ENCODE measurements at places on chromosomes 3 and 15. TPM values are rescaled to one million over a fixed set of nuclear protein-coding genes. Genes with fewer than 3 reads are reported as not detected.
A peak's percentile ranks its signal among the peaks of the same experiment; 100 is the strongest.

DNA sequence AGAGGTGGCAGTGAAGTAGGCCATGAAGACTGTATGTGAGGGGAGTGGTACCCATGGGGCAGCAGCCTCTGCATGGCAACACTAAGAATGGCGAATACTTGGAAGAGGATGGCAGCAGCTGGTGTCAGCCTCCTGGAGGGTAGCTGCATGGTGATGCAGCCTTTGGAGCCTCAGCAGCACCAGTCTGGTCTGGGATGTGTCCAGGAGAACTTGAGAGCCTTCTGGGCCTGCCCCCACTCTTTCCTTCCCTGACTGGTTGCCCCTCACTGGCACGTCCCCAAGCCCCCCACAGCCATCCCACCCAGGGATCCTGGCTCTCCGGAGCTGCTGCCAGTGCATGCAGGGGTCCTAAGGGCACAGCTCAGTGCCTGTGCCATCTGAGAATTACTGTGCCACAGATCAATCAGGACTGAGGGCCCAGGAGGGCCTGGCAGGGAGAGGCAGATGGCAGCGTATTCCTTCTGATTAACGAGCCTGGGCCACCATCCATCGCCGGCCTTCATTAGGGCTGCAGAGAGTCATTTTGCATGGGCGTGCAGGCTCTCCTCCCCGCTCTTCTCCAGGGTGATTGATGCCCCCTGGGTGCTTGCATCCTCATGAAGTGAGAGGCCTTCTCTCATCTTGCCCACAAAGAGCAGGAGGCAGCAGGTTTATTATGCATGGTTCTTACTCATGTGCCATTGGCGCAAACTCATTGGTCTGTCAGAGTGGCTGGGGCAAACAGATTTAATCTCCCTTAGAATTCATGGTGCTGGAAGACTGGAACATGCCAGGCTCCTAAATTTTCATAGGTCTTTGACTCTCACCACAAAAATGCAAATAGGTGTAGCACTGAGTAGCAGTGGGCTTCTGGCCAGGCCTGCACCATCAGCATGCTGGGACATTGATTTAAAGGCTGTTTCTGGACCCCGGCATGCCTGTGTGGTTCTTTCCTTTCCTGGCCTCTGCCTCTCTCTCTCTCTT lies 116.8 kb downstream of the EPHB1 start:
- no peak for ATAC-seq

DNA sequence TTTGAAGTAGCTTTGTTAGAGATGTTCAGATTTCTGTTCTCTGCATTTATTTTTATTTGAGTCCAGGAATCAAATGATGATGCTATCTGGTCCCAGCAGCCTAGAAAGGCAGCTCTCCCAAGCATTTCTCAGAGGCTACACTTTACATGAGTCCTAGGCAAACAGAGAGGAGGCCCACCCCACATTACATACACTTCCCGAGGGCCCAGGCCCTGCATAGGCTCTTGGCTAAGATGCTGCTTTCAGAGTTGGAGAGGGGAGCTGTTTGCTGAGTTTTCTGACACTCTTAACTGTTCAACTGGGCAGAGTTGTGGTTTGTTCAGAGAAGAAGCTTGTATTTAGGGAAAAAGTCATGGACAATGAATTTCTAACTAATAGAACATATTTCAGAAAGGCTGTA lies 117.9 kb upstream of the RGMA start:
- no peak for ATAC-seq

DNA sequence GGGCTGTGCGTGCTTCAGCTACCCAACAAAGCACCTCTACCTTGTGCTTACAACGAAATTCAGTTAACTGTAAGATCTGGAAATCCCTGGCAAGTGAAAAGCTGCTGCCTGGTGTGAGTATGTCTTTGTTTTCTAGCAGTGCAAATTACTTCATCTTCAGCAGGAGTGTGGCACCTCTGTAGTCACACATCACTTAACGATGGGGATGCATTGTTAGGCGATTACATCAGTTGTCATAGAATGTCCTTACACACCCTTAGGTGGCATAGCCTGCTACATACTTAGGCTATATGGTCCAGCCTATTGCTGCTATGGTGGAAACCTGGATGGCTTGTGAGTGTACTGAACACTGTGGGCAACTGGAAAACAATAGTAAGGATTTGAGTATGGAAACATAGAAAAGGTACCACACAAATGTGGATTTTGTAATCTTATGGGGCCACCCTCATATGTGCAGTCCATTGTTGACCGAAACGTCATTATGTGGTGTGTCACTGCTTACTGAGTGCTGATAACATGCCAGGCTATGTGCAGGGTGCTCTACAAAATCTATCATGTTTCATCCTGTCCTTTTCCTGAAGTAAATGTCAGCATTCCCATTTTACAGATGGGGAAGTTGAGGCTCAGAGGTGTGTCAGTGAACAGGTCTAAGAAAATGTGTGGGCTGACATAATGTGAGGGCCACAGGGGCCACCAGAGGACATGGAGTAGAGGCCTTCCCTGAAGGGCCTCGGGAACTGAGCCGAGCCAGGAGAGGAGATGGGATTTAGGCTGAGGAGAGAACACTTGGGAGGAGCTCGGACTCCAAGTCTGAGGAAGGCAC lies 173.5 kb downstream of the VGLL4 start:
- no peak for ATAC-seq

- ATAC-seq, result no peak
These were observed 169.0 kb upstream of the IL12A start for GRCh38 chr3:159819676-159820075.

- ATAC-seq, result no peak
These were observed 3.1 kb downstream of the BAHD1 start for GRCh38 chr15:40443846-40444245.

The IL17RC gene
- 51.4 TPM for total RNA-seq

The SEMA3B gene
- 29.1 TPM for total RNA-seq

The CD86 gene
- 3.1 TPM for total RNA-seq

GRCh38 chr15:90681480-90681879 lies 35.7 kb upstream of the BLM start:
- ATAC-seq, result no peak

GRCh38 chr3:116135457-116136085 lies 309.7 kb downstream of the LSAMP start:
- ATAC-seq, result peak; percentile 39

DNA sequence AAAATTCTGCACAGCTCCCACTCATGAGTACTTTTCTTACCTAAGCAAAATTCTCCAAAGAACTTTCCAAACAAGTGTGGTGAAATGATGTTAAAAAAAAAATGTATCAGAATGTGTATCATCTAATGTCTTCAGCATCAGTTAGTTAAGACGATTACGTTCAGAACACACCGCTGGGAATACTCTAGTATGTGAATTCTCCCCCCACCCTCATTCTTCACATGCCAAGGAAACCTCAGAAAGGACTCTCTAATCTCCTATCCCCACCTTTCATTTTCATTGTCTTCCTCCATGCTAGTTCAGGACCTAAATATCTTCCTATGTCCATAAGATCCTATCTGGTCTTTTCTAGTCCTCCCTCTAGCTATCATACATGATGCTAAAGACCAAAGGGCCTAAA lies 457.4 kb downstream of the SHQ1 start:
- no peak for ATAC-seq

- ATAC-seq, result no peak
These were observed 79.5 kb downstream of the ZNF280D start for GRCh38 chr15:56653787-56654186.

DNA sequence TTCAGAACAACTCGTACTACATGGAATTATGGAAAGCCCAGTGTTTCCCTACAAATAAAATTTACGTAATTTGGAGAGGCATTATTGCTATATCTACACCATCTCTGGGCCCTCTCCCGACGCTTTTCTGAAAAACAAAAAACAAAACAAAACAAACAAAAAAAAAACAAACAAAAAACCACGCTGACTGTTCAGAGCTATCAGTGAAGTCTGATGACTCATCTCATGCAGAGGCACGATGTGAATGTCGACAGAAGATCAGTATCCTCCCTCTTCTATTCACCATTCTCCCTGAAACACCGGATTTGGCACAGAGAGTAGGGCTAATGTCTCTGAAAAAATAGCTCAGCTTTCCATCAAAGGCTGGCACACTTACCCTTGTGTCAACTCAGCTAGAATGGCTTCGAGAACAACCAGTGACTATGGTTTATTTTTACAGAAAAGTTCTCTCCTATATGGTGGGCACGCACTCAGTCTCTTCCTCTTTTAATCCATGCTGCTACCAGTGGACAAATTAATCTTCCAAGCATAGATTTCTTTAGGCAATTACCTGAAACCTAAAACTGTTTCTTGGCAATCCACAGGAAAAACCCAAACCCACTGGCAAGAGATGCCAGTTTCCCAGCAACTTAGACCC lies 1.5 kb downstream of the CRBN start:
- ATAC-seq, result no peak

The C2CD4A gene
- total RNA-seq, result 0.12 TPM

DNA sequence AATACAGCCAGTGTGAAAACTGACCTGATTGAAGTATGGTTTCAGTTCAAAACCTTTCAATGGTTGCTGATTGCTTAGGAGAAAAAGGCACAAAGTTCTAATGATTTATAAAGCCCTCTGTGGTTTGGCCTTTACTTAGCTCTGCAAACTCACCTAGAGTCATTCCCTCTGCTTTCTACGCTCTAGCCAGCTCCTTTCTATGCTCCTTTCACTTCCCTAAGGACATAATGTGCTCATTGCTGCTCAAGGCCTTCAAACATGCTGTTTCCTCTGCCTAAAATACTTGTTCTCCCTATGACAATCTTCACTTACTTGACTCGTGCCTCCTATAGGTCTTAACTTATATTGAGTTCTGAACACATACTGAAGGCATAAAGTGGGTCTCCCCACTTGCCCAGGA lies 19.0 kb downstream of the RPL39L start:
- no peak for ATAC-seq

The FANCD2OS gene
- not detected for total RNA-seq

The IL5RA gene
- total RNA-seq, result 0.81 TPM

The MASP1 gene
- total RNA-seq, result 5.2 TPM

- peak; percentile 54 for ATAC-seq
These were observed 72.1 kb downstream of the RFTN1 start for GRCh38 chr3:16441371-16441875.

DNA sequence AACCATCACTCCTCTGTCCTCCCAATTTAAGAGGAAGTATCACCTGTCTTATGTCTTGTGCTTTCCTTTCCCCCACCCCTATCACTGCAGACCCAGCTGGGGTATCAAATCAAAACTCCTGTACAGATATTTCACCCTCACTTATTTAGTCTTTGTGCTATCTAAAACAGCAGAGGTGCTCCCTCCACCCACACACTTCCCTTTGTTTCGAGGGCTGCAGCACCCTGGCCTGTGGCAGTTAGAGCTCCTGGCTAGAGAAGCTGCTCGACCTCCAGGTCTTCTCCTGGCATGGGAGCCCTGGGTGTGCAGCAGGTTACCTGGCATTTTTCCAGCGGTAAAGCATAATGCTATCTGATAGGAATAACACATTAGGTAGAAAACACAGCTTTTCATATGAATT lies 181.4 kb upstream of the BCL6 start:
- no peak for ATAC-seq

GRCh38 chr3:95522449-95522848 lies 1291.9 kb upstream of the EPHA6 start:
- no peak for ATAC-seq

DNA sequence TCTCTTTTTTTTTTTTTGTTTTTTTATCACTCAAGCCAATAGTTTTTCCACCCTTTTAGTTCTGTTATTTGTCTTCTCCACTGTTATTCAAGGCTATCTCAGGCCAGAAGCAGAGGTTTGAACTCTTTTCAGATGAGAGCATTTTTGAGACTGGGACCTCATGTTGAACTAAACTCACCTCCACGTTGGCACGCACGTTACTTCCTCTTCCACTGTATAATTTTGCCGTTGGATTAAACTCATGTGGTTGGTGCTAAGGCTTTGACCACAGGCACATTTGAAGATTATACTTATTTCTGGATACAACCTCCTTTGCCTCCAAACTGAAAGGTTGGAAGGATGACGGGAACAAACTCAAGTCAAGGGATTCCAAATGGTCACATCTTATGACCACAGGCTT lies 501.3 kb upstream of the TPRG1 start:
- ATAC-seq, result no peak

DNA sequence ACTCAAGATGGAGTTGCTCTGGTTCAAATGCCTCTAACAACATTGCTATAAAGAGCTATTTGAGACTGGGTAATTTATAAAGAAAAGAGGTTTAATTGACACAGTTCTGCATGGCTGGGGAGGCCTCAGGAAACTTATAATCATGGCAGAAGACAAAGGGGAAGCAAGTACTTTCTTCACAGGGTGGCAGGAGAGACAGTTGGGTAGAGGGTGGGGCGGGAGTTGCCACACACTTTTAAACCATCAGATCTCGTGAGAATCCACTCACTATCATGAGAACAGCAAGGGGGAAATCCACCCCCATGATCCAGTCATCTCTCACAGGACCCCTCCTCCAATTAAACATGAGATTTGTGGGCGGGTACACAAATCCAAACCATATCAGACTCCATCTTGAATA lies 30.7 kb downstream of the MAP2K5 start:
- no peak for ATAC-seq

DNA sequence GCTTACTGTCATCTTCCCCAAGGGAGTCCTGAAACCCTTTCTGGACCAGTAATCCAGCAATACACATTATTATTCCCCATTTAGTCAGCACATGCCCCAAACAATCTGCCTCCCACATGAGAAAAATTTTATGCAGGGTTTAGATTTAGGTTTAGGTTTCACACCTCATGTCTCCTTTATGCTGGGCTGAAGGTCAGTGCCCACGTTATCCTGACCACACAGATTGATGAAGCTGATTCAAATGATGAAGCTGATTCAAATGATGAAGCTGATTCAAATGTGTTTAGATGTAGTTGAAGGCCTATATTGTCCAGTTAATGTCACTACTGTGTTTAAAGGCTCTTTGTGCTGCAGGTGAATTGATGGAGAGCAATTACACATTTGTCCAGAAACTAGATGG lies 18.1 kb upstream of the ZBED2 start:
- no peak for ATAC-seq

The SAMMSON gene
- total RNA-seq, result 2.9 TPM

GRCh38 chr3:129288446-129288845 lies 9.8 kb downstream of the HMCES start:
- no peak for ATAC-seq

DNA sequence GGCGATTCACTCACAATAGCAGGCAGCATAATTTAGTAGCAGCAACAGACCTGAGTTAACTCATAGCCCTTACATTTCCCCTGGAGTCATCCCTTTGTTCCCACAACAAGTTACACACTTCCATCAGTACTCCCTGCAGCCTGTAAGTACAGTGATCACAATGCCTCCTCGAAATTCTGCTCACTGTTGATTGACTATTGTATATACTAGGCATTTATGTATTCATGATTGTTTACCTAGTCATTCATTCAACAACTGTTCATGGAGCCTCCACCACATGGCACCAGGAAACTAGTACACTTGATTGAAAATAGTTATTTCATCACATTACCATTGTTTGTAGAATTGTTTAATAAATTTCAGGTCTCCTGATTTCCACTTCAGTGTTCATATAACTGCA lies 71.4 kb upstream of the P3H2 start:
- ATAC-seq, result no peak
